ENCODE measurements at places on chromosomes 6 and 20.

DNA sequence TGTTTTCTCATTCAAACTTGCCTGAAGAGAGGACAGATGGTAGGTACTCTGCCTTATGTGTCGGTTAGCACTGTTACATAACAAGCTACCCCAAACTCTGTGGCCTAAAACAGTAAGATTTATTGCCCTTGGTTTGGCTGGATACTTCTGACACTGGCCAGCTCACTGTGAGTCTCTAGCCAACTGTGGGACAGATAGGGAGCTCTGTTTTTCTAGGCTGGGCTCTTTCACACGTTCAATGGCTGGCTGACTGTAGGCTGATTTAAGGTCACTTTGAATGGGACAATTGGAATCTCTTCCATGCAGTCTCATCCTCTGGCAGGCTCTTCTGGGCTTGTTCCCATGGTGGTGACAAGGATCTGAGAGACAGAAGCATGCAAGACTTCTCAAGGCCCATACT, 39.4 kb upstream of the JAG1 start:
- DNase-seq: no peak

DNA sequence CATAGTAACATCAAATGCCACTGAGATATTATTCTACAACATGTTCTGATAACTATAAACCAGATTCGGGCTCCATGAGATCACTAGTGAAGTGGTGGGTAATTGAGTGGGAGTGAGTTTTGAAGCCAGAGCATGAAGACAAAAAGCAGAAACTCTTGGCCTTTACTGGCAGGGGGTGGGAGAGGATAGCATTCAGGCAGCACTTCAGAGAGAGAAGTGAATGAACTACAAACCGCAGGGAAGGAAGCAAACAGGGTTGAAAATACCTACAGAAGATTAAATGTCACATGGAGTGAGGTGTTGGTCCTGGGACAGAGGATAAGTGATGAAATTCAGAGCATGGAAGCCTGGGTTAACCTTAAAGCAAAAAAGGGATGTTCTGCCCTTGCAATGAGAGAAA, 250.0 kb downstream of the EPM2A start:
- no peak for DNase-seq

DNA sequence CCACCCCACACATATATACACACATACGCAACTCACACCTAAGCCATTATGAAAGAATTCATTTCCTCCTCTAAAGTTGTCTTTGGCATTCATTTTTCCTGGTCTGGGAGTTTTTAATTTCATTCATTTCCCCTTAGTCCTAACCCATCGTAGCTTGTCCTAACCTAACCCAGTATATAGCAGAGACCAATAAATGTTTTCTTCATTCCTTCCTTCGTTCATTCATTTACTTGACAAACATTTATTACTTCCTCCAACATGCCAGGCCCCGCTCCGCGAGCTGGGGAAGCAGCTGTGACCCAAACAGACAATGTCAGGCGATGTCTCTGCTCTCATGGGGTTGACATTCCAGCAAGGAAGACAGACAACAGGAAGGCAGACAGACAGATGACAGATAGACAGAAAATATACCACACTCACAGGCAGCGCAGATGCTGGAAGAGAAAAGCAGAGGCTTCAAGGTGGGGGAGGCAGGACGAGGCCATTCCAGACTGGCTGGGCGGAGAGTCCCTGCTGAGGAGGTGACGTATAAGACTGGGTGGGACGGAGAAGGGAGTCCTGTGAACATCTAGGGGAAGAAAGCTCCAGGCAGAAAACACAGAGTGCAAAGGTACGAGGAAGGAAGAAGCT, 33.7 kb upstream of the SIRPA start:
- no peak for DNase-seq

GRCh38 chr6:15114061-15114460, 131.8 kb upstream of the JARID2 start:
- DNase-seq: no peak

DNA sequence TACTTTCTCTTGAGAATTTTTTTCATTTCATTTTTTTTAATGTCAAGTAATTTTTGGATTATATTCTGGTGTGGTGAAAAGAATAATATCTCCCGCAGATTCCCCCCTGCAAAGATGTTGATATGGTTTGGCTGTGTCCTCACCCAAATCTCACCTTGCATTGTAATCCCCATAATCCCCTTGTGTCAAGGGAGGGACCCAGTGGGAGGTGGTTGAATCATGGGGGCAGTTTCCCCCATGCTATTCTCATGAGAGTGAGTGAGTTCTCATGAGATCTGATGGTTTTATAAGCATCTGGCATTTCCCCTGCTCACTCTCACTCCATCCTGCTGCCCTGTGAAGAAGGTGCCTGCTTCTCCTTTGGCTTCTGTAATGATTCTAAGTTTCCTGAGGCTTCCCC, 58.7 kb upstream of the PMEPA1 start:
- no peak for DNase-seq

DNA sequence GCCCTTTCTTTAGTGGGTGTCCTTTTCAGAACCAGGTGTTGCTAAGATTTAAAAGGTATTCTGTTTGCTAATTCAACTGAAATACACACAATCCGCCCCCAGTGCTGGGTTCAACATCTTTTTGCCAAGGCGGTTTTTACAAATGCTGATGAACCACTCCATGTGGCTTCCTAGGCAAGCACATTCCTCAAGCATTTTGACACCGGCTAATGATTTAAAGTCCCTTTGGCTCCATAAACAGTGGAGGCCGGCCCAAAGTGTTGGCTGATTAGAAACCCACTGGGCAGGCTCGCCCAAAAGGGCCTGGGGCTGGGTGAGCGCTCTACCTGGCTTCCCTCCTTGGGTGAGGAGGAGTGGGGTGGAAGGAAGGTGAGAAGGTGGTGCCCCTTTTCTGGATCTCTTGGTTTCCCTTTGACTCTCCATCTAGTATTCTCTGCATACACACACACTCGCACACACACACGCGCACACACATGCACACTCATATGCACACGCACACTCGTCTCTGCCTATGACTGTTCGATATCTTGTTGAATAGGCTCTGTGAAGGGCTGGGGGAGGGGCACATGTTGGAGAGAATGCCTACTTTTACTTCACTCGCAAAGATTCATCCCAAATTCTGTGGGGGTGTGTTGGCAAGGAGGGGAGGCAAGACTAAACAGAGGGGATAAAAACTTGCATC, 66.7 kb upstream of the ARMC2 start:
- no peak for DNase-seq

GRCh38 chr6:158376631-158377081, 64.4 kb downstream of the TULP4 start:
- DNase-seq: no peak

GRCh38 chr6:155253337-155253736, 10.5 kb upstream of the CLDN20 start:
- DNase-seq: no peak

DNA sequence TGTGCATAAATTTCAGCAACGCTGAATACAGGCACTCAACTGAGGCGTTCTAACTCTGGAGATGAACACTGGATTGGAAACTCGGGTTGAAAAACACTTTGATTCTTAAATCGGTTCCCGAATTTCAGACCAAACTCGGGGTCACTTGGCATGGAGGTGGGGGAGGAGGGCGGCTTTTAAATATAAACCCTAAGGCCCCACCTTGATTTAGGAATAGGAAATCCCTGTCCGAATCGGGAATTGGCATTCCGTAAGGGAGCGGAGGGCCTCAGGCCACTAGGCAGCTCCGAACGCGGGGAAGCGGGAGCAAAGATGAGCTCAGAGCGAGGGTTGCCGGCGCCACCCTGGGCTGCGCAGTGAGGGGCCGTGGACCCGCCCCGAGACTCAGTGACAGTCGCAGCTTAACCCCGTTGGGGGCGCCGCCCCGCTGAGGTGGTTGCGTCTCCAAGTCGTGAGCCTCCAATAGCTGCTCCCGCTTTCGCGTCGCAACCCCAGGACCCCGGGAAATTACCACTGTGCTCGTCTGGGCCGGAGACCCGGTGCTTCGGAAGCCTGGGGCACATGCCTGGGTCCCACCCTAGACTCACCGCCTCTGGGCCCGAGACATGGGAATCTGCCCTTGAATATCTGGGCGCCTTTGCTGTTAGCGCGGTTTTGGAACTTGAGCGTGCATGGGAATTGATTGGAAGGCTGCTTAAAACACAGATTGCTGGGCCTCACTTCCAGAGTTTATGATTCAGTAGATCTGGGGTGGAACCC, 4.6 kb upstream of the SIM1 start:
- DNase-seq: no peak

- DNase-seq: no peak
Measured at GRCh38 chr6:107699254-107699653, 124.9 kb downstream of the SCML4 start.

DNA sequence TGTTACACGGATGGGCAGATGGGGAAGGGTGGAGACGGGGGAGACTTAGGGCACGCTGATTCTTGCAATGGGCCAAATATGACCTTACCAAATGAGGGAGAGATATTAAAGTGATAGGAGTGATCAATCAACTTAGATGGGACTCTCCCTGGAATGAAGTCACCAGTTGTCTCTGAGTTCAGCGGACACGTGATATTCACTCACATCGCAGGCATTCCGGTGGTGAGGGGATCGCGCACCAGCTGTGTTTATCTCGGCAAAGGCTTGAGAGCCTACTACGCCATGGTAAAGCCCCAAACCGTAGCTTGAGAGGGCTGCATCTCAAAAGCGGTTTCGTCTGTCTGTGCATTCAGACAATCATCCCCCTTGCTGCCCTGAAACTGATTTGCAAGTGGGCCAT, 5.5 kb downstream of the BMP7 start:
- no peak for DNase-seq

GRCh38 chr6:150180517-150180916, 37.7 kb downstream of the PPP1R14C start:
- DNase-seq: no peak

DNA sequence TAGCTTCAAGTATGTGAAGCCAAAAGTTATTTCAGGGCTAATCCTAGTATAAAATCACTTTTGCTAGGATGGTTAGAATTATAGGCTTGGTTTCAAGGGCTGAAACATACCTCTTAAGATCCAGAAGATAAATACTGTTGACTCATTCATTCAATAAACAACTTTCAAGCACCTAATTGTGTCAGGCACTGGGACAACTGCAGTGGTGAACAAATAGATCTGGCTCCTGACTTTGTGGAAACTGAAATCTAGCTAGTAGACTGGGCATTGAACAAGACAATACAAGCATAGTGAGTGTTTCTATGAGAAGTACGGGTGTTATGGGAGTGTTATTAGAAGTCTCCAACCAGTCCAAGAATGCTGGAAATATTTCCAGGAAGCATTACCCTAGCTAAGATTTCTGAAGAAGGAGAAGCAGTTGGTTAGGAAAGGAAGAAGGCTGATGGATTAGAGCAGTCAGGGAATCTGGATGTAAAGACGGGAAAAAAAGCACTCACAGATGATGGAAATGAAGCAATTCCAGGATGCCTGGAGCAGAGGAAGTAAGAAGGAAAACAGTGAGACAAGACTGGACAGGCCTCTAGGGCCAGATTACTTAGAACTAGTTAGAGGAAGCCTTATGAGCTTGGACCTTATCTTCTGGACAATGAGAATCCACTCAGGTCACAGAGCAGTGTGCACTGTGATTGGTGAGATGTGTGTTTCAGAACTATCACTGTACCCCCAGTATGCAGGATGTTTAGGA, 132.6 kb upstream of the RAB32 start:
- DNase-seq: no peak

GRCh38 chr6:98323605-98324004, 510.8 kb upstream of the POU3F2 start:
- no peak for DNase-seq

- DNase-seq: no peak
Measured at GRCh38 chr6:137738931-137739504, 128.0 kb upstream of the TNFAIP3 start.

DNA sequence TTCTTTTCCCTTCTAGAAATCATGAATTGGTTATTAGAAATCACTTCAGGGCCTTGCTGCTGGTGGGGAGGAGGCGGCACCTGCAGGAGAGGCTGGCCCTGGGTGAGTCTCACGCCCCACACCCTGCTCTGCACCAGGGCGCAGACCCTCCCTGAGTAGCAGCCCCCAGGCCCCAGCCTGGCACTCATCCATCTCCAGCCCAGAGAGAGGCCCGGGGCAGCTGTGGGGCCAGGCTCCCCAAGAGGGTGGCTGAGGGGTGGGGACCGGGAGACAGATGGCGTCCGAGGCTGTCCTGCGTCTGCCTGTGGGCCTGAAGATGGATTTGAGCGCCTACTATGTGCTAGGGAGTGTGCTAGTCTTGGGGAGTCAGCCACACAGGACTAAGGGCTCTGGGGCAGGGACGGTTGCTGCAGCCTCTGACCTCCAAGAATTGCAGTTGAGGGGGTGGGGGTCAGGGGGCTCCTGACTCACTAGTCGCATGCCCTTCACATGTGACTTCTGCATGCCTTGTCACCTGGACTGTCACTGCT, 59.6 kb upstream of the GATA5 start:
- no peak for DNase-seq

DNA sequence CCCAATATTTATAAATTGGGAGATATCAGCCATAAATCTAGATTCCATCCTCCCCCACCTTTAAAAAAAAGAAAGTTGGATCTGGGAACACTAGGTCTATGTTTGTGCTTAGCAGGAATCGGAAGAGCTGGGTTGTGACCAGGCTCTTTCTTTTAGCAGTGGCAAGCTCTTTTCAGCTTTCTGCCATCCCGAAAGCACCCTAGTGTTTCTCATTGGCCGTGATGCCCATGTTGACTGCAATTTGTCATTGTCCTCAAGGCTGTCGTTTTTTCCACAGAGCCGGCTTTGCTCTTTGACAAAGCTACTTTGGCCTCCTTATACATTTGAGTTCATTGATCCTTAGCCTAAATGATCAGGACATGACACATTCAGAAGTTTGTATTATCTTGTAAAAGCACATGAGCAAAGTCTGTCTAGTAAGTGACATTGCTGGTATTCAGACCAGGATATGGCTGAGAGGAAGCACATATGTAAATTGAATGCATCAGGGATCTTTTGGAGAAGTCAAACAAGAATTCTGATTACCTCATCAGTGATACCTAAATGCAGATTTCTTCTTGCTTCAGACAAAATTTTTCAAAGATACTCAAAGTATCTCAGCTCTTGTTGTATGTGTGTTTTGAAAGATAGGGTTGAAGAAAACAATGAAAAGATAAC, 50.1 kb downstream of the CARMIL1 start:
- DNase-seq: no peak

- DNase-seq: no peak
Measured at GRCh38 chr20:8187740-8188139, 55.7 kb downstream of the PLCB1 start.

DNA sequence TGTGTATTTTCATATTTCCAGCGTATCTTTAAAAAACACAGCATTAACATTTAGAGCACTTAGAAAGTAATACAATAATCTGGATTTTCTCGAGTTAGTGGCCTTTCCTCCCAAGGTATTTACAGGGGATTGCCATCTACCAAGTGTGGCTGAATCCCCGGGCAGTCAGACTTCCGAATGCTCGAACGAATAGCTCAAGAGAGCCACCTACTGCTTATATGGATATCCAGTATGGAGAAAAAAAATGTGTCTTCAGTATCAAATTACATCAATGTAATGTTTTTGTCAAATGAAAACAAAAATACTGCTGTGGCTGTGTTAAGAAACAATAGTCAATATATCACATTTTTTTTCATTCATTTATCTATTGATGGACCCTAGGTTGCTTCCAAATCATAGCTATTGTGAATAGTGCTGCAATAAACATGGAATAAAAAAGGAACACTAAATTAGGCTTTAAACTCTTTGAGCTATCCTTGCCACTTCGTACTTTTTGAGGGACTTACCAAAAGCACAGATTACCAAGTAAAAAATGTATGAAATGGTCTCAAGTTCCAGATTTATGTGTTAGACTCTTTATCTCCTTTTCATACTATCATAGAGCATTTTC, 654.5 kb upstream of the PTCHD4 start:
- DNase-seq: no peak

- no peak for DNase-seq
Measured at GRCh38 chr20:44009679-44009992, 95.0 kb downstream of the TOX2 start.

- no peak for DNase-seq
Measured at GRCh38 chr20:63248835-63249591, 5.2 kb downstream of the NKAIN4 start.
